ENCODE measurements at places on chromosomes 6 and 20.

GRCh38 chr20:6618051-6618450, 149.4 kb upstream of the BMP2 start:
- no peak for DNase-seq

DNA sequence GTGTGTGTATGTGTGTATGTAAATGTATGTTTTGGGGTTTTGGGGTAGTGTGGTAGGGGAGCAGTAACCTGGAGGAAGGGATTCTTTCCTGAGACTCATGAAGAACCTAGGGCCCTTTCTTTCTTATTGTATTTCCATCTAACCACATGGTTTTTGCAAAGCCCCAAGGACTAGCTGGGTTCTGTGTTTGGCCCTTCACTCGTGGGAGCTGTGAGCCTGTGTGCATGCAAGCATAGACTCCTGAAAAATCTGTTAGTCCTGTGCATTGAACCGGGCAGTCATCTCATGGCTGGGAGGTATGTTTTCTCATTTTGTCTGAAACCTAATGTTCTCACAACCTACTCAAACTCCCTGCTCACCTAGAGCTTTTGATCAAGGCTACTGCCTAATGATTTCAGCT, 219.1 kb downstream of the PHACTR1 start:
- no peak for DNase-seq

DNA sequence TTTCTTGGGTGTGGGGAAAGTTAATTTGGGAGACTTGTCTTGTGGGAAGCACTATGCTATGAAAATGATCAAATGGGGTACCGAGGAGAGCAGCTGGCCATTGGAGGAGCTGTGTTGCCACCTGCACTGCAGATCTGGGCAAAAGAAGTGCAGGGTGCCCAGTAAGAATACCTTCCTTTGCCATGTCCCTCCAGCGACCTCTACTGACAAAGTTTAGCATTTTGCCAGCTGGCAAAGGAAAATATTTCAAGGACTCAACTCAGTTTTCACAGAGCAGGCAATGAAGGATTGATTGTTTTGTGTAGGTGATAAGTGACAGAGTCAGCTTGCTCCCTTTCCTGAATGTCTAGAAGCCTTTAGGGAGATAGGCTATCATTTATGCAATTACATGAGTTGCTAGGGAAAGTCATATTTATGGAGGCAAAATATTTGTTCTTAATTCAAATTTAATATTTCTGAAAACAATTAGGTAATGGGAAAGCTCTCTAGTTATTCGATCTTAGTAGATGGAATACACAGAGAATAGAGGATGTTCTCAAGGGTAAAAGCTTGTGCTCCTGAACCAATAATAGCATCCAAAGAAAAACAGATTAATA, 118.4 kb downstream of the FARS2 start:
- peak; percentile 86 for DNase-seq

DNA sequence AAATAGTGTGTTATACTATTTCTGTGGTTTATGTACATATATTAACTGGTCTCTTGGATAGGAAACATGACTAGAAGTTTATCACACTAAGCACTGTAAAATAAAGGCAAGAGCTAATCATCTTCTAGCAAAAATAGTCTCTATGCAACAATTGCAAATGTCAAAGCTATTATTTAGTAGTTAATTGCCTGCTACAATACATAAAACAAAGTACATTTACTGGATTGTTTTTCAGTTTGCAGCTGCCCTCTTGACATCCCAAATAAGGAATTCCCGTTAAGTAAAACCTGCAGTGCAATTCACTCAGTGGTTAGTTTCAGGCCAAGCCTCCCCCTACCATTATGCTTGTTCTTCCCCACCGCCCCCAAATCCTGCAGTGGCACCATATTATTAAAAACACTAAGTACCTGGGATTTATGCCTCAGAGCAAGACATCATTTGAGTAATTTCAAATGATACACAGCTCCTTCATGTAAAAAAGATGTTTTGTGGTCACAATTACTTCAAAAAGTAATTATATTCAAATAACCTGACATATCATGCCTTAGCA, 1.6 kb upstream of the ATP5F1E start:
- DNase-seq: no peak

DNA sequence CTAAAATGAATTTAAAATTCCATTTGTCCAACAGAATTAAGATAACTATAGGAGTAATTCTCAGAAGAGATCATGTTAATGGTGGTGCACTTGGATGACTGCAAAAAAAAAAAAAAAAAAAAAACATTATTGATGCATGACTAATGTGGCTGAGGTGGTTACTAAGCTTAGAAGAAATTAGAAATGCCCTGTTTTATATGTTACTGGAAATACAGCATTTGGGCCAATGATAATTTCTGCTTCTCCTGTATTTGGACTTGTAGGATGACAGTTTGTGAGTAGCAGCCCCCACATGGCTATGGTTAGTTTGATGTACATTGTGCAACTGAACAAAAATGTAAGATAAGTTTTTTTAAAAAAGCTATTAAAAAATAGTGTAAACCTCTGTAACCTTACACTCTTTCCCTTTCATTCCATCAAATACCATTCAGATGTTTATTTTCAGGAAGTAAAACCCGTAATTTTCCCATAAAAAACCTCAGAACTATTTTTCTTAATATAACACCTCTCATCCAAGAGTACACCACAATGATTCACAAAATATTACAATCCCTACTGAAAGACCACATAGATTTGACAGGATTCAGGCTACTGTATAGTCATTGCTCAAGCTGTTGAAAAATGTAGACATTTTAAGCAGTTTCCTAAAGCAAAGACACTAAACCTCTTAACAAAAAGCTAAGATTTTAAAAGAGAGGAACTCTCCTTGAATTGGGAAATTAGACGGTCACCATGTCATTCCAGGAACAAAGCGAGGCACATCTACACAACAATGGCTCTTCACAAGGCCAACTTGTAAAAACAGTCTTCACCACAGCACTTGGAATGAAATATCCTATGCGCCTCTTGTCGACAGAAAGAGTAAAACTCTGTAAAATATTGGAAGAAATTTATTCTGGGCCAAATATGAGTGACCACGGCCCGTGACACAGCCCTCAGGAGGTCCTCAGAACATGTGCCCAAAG, 83.0 kb downstream of the WDR27 start:
- DNase-seq: no peak

- DNase-seq: no peak
These were observed 235.6 kb upstream of the MOCS1 start for GRCh38 chr6:40169878-40170277.

DNA sequence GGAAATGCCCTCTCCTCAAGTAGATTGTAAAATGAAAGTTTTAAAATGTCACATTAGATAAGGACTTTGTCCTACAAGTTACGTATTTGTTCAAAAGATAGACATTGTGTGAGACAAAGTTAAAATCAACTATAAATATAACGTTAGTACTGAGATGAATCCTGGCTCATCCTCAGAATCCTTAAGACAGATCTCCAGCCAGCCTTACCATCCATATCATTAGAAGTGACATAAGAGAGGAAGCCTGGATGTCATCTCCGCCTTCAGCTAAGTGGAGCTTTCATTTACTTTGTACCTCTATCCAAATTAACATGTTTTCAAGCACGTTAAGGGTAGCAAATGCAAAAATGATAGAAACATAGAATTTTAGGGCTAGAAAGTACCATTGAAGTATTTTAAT, 59.1 kb downstream of the SCAF8 start:
- DNase-seq: no peak

- peak; percentile 41 for DNase-seq
These were observed 28.4 kb upstream of the MAS1L start for GRCh38 chr6:29516108-29516507.

- DNase-seq: no peak
These were observed 2.8 kb upstream of the MYLIP start for GRCh38 chr6:16126056-16126455.

- no peak for DNase-seq
These were observed 275.1 kb downstream of the CDC5L start for GRCh38 chr6:44662461-44663121.

GRCh38 chr20:19780261-19780660, 22.2 kb downstream of the RIN2 start:
- DNase-seq: no peak

GRCh38 chr6:29558439-29559079, 973 bp downstream of the UBD start:
- no peak for DNase-seq

- no peak for DNase-seq
These were observed 88.2 kb downstream of the RREB1 start for GRCh38 chr6:7196019-7196402.

DNA sequence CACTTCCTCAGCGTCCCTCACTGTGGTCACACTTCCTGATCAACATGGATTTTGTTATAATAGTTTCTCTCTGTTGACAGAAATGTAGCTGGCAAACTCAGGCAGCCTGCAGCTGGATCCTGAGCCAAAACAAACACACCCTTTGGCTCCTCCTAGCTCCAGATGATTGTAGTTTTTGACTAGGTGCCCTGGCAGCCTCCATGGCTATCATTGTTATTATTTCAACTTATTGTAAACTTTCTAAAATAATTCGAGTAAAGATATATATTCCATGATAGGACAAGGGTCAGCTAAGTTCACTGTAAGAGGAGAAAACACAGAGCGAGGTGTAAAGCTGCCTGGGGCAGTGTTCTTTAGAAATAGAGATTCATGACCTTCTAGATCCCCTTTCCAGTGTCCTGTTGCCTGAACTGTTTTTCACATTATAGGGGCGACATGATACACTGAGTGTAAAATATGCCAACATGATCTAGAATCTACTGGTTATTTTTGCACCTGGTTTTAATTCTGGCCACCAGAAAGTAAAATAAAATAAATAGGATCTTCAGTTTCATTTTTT, 98.2 kb upstream of the HDGFL1 start:
- DNase-seq: no peak

GRCh38 chr6:137024237-137024990, 20.4 kb downstream of the IL20RA start:
- DNase-seq: no peak

DNA sequence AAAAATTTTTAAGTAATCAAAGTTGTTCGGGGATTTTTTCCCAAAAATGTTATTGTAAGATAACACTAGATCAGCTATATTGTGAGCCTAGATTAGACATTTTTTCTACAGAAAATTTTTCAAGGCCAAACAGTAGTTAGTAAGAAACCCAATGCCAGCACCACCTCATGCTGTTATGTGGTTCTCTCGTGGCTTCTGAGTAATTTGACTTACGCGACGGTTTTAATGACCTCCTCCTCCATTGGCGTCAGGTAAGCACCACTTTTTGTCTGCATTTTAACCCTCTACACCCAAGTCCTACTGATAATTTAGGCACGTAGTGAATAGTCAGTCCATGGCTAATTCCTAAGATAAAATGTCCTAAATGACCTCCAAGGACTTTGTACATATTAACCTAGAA, 9.7 kb downstream of the RPS6KA2 start:
- DNase-seq: no peak

DNA sequence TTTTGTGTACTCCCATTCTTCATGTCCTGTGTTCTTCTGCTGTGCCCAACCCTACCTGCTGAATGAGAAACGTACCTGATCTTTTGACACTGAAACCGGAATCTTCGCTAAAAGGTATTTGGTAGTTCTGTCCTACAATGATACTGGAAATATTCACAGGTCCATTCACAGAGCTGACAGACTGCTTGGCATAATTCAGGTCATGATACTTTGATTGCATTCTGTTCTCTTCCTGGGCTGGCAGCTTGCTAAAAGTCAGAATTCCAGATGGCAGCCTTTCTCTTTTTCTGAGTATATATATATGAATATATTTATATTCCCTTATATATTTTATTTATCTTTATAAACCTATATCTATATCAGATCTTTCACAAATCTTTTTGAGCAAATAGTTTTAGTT, 375.1 kb downstream of the PHF3 start:
- no peak for DNase-seq

DNA sequence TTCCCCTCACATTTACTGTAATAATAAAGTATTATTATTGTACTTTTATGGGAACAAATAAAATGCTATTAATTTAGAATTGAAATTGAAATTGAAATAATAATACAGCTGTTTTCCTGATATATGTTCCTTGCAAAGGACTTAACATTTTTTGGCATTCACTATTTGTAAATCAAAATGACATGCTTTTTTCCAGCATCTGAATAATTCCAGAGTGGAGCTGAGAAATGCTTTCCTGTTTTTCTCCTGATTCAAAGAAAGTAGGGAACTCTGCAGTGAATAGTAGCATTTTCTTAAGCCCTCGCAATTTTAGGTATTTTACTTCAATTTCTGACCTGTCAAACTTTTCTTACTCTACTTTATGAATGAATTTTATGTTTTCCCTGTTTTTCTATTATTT, 72.1 kb downstream of the PHACTR2 start:
- no peak for DNase-seq

DNA sequence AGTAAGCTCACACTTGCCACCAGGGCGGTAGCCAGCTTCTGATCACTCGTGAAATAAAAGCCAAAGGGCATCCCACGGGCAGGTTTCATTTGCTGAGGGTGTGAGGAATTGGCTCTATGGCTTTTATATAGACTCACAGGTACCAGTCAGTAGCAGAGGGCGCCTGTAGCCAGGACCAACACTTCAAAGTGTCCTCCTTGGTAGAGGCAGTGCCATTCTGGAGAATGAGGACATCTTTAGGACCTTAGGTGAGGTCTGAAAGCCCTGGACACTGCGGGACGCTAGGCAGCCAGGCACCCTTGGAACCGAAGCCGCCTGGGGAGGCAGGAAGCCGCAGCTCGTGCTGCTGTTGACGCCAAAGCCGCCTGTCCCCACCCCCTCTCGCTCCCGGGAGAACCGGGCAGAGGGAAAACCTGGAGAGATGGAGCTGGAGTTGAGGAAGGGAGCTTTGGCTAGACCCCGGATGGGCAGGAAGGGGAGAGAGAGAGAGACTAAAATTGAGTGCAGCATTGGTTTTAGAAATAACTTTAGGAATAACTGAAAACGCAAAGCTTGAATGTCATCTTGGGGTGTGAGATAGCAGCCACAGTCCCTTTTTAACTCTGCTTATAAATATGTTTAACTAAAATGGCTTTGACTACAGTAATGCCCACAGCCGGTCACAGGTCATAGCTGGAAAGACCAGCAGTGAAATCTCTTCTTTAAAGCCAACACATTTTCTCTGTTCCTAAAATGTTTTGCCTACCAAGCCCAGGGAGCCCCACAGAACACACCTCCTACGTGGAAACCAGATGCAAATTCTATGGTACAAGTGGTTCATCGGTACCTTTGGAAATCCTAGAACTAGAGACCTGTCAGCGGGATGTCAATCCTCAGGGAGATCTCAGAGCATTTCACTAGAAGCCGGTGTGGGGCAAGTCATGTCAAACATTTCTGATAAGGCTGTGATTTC, 128.5 kb upstream of the CDYL start:
- no peak for DNase-seq

DNA sequence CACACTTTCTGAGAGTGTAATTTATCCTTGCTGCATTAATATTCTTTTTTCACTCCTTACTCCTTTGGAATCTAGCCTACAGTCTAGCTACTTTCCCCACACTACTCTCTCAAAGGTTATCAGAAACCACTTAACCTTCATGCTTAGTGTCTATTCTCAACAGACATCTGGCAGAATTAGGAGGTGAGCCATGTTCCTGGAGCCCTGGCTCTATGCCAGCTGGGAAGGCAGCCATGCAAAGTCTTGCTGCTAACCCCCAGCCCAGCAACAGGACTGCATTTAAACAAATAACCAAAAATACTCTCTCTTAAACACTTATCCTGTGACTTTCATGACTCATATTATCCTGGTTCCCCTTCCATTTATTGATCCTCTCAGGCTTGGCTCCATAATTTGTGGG, 260.2 kb downstream of the BCKDHB start:
- DNase-seq: no peak

- DNase-seq: no peak
These were observed 22.7 kb downstream of the CYP24A1 start for GRCh38 chr20:54151075-54151439.
